ENCODE measurements at places on chromosomes 12 and 14.

- DNase-seq = no peak
Observed at GRCh38 chr14:102043251-102044025, 43.4 kb downstream of the HSP90AA1 start.

GRCh38 chr14:93308686-93309345 is 24.0 kb downstream of the BTBD7 start:
- DNase-seq = peak; percentile 75

DNA sequence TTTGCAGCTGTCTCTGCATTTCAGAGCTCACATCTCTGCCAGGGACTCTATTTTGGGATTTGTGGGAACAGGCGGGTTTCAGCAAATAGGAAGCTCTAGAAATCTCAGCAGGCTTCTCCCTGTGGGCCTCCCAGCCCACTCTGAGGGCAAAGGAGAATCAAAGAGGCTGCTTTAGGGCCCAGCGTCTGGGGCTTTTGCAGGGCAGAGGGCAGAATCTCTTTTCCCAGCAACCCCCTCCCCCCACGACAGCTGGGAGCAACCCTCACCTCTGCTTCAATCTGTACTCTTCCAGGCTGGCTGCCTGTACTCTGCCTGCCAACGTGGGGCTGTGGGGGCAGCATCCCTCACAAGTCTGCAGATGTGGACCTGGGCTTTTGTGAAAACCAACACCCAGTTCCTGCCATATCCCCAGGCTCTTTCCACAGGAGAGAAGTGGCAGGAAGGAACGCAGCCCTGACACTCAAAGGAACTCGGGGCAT is 529.6 kb upstream of the TBX3 start:
- no peak for DNase-seq

- DNase-seq = peak; percentile 38
Observed at GRCh38 chr12:30845676-30846075, 80.9 kb upstream of the TSPAN11 start.

DNA sequence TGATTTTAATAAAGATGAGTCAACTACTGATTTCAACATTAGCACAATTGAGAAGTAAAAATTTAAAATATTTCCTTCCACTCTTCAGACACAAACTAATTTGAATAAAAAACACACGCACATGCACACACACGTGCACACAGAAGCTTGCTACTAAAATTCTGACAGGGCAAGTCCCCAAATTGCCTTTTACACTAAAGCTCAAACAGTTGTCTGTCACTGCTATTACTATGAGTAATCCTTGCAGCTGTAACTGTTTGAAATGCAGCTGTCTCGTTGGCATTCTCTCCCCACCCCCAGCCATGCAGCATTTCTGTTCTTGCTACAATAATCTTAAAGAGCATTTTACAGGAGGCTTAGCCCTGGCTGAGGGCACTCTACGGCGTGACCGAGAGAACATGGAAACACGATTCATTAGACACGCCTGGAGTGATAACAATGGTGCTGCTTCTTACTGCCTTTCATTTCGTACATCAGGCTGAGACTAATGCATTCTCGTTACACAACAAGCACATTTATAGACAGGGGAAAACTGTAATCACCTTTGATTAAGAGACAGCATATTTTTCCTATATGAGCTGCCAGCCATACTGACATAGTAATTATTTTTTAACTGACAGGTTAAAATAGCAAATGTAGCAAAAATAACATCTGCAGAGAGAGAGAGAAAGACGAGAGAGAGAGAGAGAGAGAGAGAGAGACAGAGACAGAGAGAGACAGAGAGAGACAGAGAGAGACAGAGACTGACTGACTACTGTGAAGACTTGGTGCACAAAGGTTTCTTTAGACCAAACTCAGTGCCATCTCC is 153.8 kb downstream of the MED13L start:
- DNase-seq = peak; percentile 71

DNA sequence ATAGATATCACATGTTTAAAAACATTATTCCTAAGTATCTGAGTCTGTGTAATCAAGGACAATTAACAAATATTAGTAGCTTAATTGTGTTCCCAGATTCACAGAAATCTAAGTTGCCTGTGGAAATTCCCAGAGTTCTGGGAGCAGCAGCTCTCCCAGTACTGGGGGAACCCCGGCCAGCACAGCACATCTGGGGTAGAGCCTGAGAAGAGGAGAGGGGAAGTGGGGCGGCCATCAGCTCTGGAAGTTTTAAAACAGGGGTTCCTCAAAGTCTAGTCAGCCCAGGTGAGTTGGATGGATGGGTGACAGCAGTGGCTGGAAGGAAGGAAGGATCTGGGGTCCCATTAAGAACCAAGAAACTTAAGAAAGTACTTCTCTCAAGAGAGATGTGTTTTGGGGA is 24.6 kb downstream of the PRICKLE1 start:
- no peak for DNase-seq

GRCh38 chr12:114528766-114529165 is 122.8 kb upstream of the TBX5 start:
- DNase-seq = no peak

- DNase-seq = peak; percentile 30
Observed at GRCh38 chr12:15227004-15227679, 5.9 kb upstream of the RERG start.

- DNase-seq = peak; percentile 79
Observed at GRCh38 chr12:29152223-29152868, 3.3 kb downstream of the FAR2 start.

DNA sequence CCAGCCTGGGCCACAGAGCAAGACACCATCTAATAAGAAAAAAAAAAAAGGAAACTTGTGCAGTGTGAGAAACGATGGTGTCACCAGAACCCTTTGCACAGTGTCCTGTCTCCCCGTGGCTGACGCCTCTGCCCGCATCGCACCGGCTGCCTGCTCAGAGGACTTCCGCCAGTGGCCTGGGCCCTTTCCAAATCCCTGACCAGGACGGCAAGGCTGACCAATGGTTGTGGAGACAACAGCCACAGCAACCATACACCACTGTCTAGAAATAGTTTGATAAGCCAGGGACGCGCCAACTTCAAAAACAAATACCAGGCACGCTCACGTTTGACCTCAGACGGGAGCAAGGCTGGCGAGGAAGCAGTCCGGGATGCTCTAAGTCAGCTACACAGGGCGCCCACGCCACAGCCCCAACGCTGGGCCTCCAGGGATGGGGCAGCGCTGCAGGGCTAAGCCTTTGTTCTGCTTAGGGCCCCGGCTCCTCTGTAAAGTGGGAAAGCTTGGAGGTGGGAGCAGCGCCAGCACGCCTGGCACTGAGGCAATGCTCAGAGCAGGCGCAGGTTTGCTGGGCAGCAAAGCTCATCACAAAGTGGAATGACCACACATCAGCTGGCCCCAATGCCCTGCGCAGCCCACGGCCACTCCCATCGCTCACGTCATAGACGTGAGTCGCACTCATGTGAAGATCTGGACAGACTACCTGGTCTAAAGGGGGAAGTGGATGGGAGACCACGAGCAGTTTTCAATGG is 12.5 kb downstream of the PGAM5 start:
- DNase-seq = no peak

DNA sequence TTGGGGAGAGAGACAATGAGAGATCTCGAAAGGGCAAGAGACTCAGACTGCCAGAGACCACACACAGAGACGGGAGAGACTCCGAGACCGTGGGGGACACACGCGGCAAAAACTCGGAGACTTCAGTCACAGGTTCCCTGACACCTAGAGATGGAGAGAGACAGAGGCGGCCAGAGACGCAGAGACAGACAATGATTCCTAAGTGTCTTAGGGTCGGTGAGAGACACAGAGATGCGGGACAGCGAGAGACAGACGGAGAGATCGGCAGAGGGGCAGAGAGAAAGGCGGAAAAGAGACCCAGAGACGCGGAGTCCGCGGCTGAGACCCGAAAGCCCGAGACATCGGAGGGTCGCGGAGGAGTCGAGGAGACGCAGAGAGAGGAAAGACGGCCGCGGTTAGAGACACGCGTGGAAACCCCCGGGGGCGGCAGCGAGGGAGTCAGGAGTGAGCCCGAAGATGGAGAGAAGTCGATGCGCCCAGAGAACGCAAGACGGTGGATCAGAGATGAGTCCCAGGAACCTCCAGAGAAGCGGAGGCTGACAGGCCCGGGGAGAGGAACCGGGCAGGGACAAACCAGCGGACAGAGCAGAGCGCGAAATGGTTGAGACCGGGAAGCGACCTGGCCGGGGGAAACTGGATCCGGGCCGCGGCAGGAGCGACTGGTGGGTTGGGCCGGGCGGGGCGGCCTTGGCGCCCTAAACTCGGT is 7.8 kb downstream of the LHX5 start:
- DNase-seq = no peak

- DNase-seq = no peak
Observed at GRCh38 chr12:46401662-46402061, 29.1 kb upstream of the SLC38A2 start.

DNA sequence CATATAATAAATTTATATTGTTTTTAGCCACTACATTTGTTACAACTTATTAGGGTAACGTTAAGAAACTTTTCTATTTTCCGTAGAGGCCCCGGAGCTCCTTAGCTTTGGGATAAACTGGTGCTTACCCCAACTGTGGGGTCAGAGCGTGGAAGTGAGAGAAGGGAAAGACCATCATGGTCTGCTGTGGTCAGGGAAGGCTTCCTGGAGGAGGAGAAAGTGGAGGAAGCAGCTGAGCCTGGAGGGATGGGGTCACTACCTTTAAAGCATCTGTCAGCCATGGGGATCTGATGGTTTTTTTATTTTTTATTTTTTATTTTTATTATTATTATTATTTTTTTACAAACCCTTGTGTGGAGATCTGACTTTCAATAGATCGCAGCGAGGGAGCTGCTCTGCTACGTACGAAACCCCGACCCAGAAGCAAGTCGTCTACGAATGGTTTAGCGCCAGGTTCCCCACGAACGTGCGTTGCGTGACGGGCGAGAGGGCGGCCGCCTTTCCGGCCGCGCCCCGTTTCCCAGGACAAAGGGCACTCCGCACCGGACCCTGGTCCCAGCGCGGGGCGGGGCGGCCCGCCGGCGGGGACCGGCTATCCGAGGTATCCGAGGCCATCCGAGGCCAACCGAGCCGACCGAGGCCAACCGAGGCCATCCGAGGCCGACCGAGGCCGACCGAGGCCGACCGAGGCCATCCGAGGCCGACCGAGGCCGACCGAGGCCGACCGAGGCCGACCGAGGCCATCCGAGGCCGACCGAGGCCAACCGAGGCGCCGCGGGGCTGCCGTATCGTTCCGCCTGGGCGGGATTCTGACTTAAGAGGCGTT is 1101.2 kb upstream of the TMEM132C start:
- peak; percentile 80 for DNase-seq
